H4 (cell line): ENCODE measurements at places on chromosomes 6 and 20. TPM values are rescaled to one million over a fixed set of nuclear protein-coding genes. Genes with fewer than 3 reads are reported as not detected.

DNA sequence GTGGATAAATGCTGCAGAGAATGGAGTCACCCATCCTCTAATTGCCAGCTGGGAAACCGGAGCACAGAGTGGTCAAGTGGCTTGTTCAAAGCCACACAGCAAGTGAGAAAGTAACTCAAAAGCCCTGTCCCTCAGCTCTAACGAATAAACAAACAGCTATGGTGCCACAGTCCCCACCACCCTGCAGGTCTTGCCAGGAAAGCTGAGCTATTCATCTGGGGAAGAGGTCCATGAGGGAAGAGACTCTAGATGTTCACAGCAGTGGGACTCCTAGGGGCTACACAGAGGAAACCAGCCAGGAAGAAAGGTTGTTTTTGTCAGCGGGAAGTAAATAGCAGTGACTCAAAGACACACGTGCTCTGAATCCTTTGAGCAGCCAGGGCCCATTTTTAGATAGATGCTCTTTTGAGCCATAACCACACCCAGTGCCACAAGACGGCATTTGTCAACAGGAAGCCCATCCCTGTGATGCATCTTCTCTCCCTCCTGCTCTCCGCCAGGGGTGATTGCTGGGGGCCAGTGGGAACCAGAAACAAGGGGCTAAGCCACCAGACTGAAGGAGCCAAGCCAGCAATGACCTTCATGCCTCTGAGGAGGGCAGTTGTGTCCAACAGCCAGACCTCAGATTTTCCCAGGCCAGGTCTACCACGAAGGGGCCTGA, 32.4 kb upstream of the TCP11 start:
- no peak for DNase-seq

DNA sequence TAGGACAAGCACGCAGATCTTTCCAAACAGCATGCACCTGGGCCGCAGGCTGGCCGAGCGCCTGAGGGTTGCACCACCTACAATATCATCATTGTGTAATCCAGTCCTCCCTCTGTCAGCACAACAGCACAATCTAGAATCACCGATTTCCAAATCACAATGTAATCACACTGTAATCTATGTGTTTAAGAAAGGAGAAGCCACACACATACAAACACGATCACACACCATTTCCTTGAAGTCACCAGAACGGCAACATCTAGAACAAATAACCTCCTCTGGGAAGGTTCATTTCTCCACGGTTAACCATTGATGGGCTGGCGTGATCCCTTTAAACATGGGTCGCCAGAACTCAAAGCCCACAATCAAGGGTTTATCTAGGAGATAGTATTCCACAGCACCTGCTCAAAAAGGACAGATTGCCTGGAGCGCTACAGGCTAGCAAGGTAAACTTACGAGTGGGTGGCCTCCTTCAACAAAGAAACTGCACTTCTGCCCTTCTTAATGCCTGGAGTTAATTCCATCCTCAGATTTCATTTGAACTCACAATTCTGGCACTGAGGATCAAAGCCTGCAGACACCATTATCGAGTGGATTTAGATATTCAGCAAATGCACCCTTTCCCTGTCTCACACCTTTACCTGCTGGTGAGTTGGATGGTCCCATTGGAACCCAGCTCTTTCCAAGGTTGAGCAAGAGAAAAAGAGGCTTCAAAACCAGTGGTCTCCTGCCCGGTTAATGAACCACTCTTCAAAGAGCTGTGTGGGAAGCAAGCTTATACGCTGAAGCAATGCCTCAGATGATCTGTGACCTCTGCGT, 83.8 kb upstream of the FOXQ1 start:
- DNase-seq: no peak

SEMG1 gene
- total RNA-seq: not detected in 2 replicates

GRCh38 chr6:11132194-11132888, 20.8 kb upstream of the ERVFRD-1 start:
- no peak for DNase-seq

CCDC170 gene
- total RNA-seq: not detected in 2 replicates

GRCh38 chr6:90369651-90370050, 73.0 kb upstream of the BACH2 start:
- DNase-seq: no peak

- no peak for DNase-seq
Observed at GRCh38 chr6:132719736-132720448, 6.0 kb upstream of the VNN1 start.

CCN5 gene
- 0.77 and 4.2 TPM in 2 replicates for total RNA-seq

DNA sequence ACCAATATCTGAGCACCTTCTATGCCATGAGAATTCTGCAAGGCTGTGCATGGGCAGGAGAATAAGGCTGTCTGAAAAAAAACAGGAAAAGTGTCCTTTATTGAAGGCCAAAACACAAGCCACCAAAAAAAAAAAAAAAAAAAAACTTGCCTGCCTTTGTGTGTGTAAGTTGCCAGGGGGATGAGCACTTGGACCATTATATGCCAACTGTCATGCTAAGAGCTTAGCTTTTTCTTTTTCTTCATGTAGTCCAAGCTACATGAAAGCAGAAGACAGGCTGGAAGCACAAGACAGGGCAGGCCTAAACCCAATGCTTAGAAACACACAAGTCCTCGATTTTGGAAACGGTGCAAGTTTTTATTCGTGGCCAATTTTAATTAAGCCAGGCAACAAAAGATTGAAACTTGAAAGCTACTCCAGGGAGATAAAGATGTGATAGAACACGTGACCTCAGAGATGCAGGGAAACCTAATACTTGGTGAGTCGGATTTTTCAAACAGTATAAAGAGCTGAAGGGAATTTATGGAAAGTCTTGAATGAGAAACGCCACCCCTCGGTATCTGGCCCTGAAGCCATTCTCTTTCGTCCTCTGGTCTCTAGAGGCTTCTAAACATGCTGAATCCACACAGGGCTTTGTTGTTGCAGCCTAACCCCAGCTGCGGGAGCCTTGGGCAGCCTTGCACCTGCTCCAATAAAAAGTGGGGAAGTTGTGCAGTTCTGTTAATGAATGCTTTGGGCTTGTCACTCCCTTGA, 8.6 kb downstream of the BMP7 start:
- DNase-seq: no peak

- DNase-seq: no peak
Observed at GRCh38 chr20:40966103-40966502, 62.5 kb upstream of the TOP1 start.

GRCh38 chr6:125747589-125748405, 1.6 kb upstream of the HEY2 start:
- DNase-seq: no peak

TREML2 gene
- total RNA-seq: 0.10 TPM in 1 of 2 replicates, not detected in the other

DNA sequence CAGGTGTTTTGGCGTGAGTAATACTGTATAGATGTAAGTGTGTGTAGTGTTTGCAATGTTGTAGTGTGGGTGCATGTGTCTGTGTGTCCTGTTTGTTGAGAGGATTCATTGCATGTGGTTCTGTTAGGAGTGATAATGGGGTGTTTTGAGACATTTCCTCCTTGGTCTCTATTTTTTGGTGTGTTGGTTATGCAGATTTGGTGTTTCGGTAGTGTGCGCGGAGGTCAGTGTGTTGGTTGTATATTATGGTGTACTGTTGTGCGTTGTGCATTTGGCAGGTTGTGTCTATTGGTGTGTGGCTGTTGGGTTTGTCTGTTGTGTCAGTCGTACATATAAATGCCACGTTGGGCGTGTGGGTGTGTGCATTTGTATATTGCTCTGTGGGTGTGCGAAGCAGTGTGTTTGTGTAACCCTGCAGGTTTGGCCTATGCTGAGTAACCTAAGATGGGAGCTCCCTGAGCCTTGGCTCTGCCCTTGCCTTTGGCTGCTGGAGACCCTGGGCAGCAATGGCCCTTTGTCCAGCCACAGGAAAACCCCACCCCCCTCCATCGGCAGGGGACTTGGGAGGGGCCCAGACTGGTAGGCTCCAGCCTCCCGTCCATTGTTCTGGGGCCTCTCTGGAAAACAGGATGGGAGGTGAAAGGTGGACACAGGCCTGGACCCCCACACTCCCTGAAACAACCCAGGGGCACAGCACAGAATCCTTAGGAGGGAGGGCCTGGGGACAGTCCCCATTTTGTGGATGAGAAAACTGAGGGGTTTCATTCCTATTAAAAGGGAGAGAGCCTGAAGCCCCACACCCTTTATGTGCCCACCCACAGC, 10.3 kb upstream of the ID1 start:
- DNase-seq: peak; percentile 50

- DNase-seq: no peak
Observed at GRCh38 chr6:113049190-113049589, 702.1 kb downstream of the RFPL4B start.

DNA sequence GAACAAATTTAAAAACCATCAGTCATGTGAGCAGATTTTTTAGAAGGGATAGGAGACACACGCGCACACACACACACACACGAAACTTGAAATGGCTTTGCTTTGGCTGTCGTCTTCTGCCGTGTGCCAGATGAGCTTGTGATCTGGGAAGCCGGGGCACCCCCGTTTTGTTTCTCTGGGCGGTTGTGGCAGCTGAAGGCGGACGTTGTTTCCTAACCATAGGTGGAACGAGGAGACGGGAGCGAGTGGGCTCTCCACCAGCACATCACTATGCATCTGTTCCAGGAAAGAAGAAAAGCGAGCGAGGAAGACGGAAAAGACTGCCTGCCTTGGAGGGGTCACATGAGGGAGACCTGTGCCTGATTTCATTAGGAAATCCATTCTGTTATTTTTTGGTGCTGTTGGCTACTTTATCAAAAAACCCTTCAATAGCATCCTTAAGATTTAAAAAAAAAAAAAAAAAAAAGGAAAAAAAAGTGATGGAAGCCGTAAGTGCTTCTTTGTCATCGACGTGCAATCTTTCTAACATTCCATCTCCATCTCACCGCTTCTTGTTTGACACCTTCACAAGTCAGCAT, 142.1 kb downstream of the DTNBP1 start:
- DNase-seq: no peak

DNA sequence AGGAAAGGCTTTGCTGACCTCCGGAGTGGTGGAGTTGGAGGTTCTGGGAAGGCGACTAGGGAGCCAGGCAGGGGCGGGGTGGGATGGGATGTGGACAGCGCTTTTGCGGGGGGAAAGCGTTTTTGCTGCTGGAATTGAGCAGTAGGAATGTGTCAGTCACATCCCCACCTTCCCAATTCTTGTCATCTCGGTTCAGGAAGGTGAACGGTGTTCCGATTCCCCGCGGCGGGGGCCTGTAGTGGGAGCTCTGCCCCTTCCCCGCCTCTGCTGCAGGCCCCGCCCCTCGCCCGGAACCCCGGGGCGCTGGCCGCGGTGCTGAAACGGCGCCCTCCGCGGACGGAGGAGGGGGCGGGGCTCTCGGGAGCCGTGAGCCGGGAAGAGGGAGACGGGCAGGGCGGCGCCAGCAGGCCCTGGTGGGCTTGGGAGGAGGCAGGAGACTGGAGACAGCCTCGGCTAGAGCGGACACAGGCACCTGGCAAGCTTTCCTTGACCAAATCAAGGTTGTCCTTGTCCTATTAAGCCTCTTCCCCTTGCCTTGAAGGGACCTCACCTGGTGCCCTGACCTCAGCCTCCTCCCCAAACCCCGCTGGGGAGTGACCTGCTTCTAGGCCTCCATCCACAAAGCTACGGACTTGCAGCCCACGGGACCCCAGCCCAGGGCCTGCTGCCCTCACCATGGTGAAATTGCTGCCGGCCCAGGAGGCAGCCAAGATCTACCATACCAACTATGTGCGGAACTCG, at the start of gene LHFPL5:
Gene LHFPL5, plus strand, starts transcription at position 357 of the 741 bp plus-strand sequence. Its CDS starts 319 bp downstream, at position 676.
- no peak for DNase-seq

DNA sequence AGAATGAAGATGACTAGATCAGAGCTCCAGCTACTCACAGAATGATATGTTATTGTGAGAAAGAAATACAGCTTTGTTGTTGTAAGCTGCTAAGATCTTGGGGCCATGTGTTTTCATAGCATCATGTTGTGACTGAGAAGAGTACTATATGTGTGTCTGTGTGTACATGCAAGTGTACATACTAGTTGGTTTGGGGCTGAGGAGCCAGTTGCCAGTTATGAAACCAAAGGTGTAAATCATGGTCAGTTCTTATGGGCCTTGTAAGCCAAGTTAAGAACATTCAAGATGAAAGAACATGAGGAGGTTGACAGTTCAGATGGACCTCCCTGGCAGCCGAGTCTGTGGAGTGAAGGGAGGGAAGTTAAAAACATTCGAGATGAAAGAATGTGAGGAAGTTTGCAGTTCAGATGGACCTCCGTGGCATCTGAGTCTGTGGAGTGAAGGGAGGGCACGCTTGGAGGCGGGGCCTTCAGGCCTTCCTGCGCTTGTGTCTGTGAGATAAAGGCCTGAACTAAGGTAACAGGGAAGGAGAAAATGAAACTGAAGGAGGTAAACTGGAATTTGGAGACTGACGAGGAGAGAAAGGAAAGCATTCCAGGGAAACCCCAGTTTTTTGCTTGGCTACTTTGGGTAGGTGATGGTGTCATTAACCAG, 13.9 kb downstream of the AFDN start:
- no peak for DNase-seq

DNA sequence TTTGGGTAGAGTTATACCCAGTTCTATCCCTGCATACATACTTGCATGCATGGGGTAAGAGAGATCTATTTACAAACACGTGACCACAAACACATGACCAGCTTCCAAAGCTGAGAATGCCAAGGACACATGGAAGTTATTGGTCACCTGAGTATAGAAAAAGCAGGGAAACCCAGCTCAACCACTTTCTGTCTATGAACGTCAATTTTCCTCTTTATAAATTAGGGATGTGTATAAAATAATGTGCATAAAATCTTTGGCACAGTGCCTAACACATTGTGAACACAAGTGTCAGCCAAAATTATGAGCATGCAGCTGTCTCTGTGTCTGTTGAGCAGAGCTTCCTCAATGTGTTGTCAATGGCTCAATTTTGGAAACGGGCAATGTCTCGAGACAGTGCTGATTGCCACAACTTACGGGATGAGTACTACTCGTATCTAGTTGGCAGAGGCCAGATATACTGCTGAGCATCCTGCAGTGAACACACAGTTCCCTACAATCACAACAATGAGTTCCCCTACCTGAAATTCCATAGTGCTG, 44.9 kb downstream of the TPD52L1 start:
- no peak for DNase-seq

- peak; percentile 36 for DNase-seq
Observed at GRCh38 chr20:48787861-48788375, 39.9 kb downstream of the PREX1 start.

DNA sequence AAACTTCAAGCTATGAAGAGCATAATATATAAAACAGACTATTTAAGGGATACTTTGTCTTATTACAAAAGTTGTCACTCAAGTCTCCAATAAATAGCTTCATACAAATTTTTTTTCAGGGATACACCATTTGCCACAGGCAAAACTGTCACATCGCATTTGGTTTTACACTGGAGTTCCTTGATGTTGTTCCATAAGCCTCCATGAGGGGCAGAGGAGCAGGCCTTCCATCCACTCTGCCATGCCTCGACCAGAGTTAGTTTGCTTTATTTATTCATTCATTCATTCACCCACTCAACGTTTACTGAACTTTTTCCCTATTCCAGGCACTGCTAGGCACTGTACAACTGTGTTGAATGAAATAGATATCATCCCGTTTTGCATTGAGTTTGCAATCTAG, 246.6 kb downstream of the PHF3 start:
- no peak for DNase-seq

- no peak for DNase-seq
Observed at GRCh38 chr6:143691900-143692636, 14.3 kb downstream of the PHACTR2 start.

DNA sequence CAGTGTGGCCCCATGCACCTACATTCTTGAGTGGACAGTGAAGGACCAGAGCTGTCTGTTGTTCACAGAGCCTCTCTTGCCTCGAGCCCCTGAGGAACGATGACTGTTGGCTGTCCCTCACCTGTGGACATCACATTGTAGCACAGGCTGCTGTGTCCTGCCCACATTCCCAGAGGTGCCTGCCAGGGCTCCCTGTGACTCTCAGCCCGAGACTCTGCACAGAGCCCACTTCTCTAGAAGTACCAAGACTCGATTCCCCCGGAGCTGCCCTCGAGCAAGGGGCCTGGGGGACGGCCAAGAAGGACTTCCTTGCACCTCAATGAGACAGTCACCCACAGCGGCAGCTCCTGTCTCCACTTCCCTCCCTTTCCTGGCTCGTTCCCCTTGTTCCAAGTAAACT, 28.6 kb upstream of the DLGAP4 start:
- DNase-seq: no peak
